Activated CD8-positive, alpha-beta T cell treated with anti-CD3 and anti-CD28 coated beads, Interleukin-2, amount 10 ng/mL, durations not matched to agents 7 days and 5 days (primary cell): ENCODE measurements at places on chromosomes 13 and 19. TPM values are rescaled to one million over a fixed set of nuclear protein-coding genes. Genes with fewer than 3 reads are reported as not detected.

GRCh38 chr19:29320618-29321017, 107.7 kb upstream of the UQCRFS1 start:
- no peak for DNase-seq

DNA sequence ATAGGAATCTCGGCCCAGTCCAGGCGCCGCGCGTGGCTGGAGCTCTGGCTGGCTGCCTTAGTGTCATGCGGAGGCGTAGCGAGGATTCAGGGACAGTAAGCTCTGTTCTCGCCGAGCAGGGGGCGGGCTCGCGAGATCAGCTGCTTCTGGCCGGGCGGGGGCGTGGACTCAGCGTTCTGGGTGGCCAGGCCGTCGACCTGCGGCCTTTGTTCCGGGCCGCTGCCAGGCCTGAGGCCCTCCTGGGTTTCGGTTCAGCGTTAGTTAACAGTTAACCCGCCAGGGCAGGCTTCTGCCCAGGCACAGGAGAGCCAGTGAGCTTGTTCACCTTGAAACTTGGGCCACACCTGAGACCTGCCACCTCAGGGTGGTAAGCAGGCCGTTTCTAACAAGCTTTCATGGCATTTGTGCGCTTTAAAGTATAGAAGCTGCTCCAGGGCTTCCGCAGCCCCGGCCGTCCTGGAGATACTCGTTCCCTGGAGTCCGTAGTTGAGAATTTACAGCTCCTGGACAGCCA, 332.2 kb upstream of the SGCG start:
- no peak for DNase-seq

GRCh38 chr19:52990759-52991418, 22.8 kb upstream of the ERVV-1 start:
- no peak for DNase-seq

DNA sequence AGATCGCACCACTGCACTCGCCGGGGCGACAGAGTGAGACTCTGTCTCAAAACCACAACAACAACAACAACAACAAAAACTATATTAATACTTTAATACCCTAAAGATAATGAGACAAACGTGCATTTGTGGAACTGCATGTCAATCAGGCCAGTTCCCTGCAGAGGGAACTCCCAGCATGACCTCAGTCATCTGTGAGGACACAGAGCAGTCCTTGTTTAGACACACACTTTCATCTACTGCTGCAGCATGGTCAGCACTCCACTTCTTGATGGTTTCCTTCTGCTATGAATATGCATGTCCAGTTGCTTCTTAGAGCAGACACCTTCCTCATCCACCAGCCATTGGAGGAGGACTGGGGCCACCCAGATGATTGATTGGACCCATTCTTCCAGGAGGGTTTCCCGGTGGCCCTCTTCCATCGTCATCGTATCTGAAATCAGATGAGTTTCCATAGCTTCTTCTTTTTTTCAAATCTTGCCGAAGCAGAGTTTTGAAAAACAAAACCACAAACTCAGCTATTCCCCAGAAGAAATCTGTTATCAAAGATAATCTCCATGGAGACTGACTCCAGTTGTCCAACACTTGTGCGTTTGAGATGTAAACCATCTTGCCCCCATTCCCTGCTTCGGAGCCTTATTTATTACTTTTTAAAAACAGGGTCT, 26.5 kb downstream of the ZNF607 start:
- no peak for DNase-seq

- DNase-seq: peak; percentile 87
These were observed 61.4 kb upstream of the NFIC start for GRCh38 chr19:3304871-3305423.

DNA sequence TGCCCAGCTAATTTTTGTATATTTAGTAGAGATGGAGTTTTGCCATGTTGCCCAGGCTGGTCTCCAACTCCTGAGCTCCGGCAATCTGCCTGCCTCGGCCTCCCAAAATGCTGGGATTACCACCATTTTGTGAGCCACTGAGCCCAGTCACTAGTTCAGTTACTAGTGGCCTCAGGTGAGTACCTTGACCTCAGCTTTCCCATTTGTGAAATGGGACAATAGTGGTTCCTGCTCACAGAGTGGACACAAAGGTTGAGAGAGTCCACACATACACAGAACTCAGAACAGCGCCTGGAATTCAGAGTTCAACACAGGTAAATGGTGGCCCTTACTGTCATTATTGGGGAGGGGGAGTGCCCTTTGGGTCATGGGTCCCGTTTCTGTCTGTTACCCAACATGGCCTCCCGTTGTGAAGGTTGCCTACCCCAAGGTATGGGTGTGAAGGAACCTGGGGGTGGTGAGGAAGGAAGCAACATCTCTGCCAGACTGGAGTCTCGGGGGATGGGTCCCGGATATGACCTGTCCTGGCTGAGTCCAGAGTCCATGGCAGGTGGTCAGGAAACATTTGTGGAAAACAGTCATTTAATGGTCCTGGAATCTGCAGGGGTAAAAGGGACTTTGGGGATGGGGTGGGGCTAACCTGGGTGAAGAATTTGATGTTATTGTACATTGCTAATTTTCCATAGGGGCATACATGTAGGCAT, 11.7 kb upstream of the IRGC start:
- no peak for DNase-seq

DNA sequence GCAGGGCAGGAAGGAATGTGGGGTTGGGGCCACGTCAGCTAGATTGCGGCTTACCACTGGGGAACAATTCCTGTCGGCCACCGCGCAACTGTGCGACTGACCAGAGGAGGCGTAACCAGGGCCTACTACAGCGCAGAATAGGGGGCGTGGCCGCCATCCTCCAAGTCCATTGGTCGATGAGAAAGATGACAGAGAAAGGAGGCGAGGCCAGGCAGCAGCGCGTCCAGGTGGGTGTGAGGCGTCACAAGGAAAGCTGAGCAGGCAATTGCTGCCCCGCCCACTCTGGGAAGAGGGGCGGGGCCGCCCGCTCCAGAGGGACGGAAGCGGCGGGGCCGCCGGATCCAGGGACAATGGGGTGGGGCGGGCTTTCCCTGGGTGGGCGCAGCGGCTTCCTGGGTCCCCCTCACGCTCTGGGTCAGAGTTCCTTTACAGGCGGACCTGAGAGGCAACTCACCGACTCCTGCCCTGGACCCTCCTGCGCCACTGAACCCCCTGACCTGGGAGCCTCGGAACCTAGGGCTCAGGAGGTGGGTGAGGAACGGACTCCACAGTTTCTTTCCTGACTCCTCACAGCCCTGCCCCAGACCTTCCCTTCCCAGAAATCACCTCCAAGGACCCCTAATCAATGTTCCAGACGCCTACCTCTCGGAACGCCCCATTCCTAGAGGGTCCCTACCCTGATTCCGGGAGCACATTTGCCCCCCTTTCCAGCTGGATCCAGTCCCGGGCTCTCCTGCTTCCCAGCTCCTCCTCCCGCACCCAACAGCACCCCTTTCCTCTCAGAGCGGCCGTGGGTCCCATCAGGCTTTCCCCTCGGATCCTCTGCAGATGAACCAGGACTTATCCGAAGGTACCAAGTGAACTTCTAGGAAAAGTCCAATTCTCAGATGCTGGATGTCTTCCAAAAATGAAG, 101.5 kb upstream of the ZNF492 start:
- no peak for DNase-seq

GRCh38 chr13:111893071-111893606, 173.8 kb upstream of the SOX1 start:
- peak; percentile 15 for DNase-seq

GRCh38 chr19:48111280-48111679, 663 bp upstream of the PLA2G4C start:
- DNase-seq: no peak

GRCh38 chr13:98206946-98207345, 29.9 kb upstream of the RNF113B start:
- no peak for DNase-seq

DNA sequence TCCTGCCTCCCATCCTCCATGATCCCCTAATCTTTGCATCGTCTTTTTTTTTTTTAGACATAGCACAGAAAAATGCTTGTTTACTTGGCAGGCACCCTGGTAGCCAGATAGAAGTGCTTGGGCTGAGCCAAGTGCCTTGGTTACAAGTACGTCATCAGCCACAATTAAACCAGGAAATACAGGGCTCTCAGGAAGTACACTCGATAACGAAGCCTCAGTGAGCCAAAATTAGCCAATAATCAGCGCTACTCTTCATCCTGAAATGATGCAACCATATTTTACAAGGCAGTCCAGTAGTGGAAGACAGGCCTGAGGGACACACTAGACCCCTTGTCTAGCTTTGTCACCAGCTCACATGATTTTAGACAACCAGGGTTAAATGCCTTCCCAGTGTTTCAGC, 194.0 kb upstream of the NBEA start:
- no peak for DNase-seq

DNA sequence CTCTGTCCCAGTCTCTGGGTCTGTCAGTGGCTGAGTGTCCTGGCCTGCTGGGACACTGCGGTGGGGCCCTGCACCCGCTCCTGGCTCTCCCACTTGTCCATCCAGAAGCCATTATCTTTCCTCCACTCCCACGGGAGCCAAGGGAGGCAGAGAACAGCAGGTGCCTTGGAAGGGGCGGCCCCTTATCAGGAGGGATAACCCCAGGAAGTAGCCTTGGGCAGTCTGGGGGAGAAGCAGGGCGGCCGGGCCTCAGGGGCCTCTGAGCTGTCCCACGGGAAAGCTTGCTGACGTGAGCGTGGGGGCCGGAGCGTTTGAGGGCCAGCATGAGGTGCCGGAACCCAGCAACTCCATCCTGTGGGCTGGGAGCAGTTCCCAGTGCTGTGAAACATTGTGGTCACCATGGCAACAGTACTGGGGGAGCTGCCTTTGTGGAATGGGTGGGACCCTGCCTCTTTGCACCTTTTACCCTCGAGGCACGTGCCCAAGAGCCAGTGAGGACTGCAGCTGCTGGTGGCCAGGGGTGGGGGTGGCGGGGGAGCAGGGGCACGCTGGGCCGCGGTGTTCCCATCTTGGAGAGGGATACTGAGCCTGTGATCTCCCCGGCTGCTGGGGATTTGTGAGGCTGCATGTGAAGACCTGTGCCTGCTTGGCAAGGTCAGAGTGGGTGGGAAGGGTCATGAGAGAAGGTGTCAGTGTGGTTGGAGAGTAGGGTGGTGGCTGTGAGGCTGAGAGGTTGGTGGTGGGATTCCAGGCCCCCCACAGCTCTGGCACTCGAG, 20.9 kb downstream of the KLHL26 start:
- DNase-seq: no peak

GRCh38 chr19:56637976-56638555, 4.9 kb upstream of the SMIM17 start:
- peak; percentile 82 for DNase-seq

- DNase-seq: no peak
These were observed 45.3 kb downstream of the LRCH1 start for GRCh38 chr13:46598140-46598819.

DNA sequence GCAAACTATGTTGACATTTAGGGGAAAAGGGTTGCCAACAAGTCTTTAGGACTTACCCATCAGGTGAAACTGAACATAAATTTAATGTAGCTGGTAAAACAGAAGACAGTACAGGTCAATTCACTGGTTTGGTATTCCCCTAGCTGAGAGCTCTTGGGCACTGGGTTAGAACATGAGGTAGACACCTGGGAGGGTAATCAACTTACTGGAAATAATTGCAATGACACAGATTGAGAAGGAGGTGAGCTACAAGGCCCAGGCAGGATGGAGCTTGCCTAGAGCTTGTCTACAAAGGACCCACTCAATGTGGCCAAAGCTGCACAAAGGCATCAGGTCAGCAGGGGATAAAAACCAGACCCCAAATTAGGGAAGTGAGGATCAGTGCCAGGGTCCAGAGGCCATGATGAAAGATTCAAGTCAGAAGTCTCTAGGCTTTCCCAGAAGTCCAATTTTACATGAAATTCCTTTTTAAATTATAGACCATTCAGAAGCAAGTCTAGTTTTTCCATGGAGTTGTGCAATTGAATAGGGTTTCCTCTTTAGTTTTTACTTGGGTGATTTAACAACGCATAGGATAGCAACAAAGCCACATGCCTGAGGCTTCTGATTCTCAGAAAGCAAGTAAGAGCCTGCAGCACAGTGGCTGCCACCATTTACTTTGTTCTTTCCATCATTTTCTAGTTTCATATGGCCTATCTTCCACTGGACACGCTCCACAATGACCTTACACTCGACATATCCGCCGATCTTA, 194.0 kb downstream of the NDFIP2 start:
- DNase-seq: no peak

GRCh38 chr13:42215578-42216421, 56.2 kb upstream of the AKAP11 start:
- peak; percentile 45 for DNase-seq

- DNase-seq: no peak
These were observed 35.4 kb downstream of the LHFPL6 start for GRCh38 chr13:39567569-39567968.

DNA sequence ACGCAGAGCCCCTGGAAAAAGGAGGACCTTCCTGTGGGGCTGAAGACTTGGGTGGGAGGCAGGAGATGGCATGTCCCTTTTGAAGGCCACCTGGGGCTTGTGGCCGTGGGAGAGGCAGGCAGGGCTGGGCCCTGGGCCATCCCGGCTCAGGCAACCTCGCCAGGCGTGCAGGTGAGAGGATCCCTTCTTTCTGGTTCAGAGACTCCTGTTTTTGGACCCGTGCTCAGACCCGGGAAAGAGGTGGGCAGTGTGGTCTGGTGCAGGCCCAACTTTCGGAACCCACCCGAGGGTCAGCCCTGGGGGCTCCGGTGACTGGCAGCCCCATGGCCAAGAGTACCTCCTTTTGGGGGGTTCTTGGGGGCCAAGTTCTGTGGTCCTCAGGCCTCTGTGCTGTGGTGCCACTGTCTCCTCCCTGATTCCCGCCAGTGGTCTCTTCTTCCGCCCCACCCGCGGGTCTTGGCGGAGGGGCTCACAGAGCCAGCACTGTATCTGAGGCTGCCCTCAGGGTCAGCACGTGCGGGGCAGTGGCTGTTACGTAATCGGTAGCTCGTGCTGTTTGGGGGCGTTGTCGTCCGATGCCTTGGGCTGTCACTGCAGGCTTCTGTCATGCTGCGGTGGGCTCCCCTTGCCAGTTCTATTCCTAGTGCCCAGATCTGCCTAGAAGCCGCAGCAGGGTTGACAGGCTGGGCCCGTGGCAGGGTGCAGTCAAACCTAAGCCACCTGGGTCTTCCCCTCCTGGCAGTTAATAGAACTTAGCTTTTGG, 42.7 kb downstream of the KDM4B start:
- no peak for DNase-seq

GFY gene
- total RNA-seq: not detected

RNF225 gene
- total RNA-seq: 0.84 TPM

WDR87 gene
- not detected for total RNA-seq

EPSTI1 gene
- total RNA-seq: 68.1 TPM

CAPN12 gene
- total RNA-seq: 16.2 TPM

TRIM28 gene
- total RNA-seq: 476 TPM

LATS2 gene
- total RNA-seq: 4.2 TPM
